T-helper 2 cell (primary cell): ENCODE measurements at places on chromosomes 3 and 15.

DNA sequence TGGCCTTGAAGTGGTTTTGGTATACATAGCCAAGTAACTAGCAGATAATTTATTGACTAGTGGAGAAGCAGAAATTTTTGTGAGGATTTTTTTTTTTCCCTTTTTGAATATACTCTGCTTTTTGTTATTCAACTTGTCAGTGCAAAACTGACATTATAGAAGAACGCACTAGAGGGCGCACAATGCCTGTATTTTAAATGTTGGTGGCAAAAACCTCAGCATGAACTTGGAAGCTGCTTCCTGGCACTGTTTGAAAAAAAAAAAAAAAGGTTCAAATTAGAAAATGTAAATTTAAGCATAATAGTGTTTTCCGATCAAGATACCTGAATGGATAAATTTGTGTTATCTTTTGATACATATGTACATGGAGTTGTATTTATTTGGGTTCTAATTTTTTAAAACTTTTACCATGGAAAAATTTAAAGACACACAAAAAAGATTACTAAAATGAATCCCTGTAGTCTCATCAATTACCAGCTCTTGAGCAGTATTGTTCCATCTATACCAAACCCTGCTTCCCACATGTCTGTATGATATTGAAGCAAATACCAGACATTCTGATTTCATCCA, 56.0 kb downstream of the SLC25A26 start:
- DNase-seq, result no peak

DNA sequence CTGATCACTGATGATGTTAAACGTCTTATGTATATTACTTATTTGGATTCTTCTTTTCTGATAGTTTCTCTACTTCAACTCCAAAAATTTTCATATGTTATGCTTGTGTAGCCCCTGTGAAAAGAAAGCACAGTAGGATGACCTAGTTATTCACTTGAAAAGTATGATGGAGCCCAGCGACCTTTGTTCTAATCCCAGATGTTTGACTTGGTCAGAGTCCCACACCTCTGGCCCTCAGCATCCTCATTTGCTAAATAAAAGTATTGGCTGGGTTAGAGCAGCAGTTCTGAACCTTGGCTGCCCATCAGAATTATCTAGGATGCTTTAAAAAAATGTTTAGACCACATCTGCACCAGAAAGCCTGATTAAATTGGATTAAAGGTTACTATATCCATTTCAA, 173.7 kb downstream of the ATG7 start:
- no peak for DNase-seq

- no peak for DNase-seq
Measured at GRCh38 chr15:29074045-29074444, 188.3 kb downstream of the APBA2 start.

DNA sequence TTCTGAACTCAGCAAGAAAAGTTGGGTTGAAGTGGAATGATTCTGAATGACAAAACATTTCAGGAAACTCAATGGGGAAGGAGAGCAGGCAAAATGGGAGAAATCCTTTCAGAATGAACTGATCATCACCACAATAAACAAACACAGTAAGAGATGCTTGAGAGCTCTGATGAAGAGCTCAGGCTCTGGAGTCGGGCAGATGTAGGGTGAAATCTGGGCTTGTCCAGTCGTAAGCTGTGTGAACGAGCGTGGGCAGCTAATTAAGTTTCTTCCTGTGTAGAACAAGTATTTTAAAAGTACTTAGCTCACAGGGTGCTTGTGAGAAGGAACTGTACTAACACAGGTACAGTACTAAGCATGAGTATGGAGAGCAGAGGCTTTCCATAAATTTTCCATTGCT, 406.2 kb downstream of the FOXP1 start:
- DNase-seq, result no peak

DNA sequence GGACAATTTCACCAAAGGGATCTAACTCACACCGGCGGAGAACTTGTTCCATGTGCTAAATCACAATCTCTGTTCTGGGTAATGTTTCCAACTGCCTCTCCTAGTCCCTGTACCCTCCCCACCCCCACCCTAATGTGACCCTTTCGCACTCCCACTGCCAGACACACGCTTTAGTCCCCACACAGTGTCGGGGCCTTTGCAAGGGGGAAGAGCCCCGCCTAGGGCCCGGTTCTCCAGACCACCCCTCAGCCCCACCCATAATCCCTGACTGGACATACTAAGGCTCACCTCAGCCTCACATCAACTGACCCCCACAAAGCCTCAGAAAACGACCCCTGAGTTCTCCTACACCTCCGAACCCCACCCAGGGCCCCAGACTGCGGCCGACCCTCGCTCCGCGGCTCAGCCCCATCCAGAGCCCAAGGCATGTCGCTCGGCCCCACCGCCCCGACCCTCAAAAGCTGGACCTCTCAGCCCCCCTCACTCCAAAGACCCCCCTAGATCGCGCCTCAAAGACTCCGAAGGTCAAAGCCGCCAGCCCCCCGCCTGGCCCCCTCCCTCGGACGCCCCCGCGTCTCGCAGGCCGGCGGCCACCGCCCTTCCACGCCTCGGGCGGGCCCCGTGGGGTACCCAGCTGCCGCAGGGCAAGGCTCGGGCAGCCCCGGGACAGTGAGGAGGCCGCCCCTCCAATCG, 72.0 kb upstream of the MAP4 start:
- no peak for DNase-seq

- no peak for DNase-seq
Measured at GRCh38 chr3:13702286-13702685, 153.4 kb downstream of the FBLN2 start.

DNA sequence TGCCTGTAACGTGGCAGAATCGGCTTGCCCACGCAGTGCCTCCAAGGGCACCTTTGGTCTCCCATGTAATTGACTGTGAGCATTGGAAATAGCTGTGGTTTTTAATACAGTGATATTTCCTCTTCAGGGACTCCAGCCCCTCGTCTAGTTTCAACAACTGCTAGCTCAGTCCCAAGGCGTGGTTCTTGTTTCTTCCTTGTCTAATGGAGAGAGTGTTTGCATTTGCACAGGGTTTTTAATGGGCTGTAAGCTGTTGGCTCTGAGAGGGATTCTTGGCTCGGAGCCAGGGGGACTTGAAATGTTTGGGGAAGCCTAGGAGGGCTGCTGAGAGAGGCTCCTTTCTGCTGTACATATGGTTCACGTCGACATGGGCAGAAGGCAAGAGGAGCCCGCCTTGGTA, 86.2 kb downstream of the THSD4 start:
- no peak for DNase-seq
